ENCODE measurements at places on chromosomes 2 and 18.

GRCh38 chr2:164846276-164846675, 4.7 kb upstream of the COBLL1 start:
- no peak for DNase-seq

- no peak for DNase-seq
Observed at GRCh38 chr2:174763780-174764179, 492 bp downstream of the CHRNA1 start.

DNA sequence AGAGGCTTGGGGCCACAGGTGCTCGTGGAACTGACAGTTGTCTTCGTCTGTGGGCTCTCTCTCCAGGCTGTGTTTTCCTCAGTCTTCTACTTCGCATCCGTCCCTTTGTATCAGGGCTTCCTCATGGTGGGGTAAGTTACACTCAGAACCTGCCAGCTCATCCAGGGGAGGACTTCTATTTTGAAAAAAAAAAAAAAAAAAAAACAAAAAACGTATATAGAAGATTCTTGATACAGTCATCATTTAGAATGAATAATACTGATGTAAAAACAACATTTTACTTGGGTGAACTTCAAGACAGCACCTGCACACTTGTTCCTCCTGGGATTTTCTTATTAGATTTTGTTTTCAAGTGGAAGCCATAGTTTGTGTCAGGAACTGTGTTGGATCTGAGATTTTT, 47.7 kb upstream of the NFATC1 start:
- no peak for DNase-seq

DNA sequence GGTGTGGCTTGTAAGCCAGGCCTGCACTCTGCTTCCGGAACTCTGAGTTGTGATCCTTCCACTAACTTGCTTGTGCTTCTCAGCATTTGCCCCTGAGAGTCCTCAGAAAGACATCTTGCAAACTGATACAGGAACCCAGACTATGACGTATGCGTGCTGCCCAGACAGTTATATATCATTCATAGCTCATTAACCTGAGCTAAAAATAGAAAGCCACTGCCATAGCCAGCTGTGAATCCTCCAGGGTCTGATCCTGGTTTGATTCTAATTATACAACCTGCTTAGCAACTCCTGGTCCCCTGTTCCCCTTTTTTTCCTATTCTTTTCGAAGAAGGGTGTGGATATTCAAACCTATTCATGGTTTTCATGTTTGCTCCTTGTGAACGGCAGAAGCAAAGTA, 63.7 kb downstream of the MARCHF4 start:
- no peak for DNase-seq

DNA sequence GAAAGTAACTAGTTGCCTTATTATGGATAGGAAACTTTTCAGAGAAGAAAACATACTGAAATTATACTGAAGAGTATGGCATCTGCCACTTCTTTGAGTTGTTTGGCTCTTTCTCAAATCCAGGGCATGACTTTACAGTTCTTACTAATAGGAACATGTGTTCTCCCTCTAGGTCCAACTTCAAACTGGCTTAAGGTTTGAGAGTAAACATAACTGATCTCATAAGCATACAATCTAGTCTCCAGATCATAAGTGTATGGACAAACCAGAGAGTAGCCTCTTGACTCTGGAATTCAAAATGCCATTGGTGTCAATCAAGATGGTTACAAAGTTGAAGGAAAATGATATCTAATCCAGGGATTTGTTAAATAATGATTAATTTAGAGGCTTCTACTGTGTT, 101.5 kb downstream of the NYAP2 start:
- no peak for DNase-seq

GRCh38 chr2:219957820-219958219, 330.4 kb downstream of the SLC4A3 start:
- no peak for DNase-seq

GRCh38 chr2:158969715-158970240, 1.3 kb downstream of the TANC1 start:
- DNase-seq: peak; percentile 41

- DNase-seq: no peak
Observed at GRCh38 chr2:241906826-241907570, 37.5 kb downstream of the RTP5 start.

DNA sequence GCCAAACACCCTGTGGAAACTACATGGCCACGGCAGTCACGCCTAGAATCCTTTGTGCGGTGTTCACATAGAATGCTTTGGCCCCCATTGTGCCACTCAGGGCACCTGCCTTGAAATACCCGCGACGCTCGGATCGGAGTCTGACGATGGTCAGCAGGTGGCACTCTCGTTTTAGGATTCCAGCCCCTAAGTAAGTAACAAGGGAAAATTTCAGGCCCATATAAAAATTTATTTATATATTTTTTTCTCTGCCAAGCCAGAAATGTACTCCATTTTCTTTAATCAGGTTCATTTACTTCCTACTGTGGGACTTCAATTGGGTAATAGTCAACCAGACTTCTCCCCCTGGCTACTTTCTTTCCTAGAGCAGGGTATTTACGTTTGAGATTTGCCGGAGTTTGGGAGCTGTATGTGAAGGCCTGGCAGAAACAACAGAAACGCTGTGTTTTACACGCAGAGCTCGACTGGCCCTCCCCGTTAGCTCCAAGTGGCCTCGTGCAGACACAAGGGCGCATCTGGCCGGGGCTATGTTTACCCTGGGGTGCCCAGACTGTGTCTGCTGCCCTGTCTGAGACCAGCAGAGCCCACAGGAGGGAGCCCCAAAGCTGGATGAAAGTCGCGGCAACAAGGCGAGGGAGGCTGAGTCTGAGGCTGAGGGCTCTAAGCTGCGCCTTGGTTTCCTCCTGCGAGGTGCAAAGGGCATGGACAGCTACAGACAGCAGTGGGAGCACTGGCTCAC, 41.6 kb downstream of the LRRC30 start:
- peak; percentile 34 for DNase-seq

DNA sequence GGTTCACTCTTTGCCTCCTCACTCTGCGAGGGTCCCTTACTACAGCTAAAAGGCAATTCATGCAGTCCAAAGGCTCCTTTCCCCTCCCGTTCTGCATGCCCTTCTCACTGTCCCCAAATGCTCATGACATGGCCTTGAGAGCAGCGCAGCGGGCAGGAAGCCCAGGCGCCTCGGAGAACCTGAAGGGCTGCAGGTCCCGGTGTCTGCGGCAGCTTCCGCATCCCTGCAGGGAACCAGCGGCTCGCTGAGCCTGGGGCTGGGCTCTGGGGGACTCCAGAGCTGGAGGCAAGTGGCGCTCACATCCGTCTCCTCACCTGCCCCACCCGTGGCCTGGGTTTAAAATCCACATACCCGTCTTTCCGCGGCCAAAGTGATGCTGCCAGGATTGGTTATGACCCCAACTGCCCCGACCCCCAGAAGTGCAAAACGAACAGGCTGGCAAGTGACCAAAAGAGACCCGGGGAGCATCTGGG, 462 bp upstream of the CIDEA start:
- no peak for DNase-seq

DNA sequence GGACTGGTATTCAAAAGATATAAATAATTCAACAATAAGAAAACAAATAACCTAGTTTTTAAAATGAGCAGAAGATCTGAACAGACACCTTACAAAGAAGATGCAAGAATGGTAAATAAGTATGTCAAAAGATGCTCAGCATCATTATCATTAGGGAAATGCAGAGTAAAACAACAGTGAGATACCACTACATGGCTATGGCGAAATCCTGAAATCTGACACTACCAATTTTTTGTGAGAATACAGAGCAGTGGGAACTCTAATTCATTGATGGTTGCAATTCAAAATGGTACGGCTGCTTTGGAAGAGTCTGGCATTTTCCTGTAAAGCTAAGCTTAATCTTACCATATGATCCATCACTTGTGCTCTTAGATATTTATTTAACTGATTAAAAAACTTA, 151.8 kb downstream of the UBR3 start:
- no peak for DNase-seq

DNA sequence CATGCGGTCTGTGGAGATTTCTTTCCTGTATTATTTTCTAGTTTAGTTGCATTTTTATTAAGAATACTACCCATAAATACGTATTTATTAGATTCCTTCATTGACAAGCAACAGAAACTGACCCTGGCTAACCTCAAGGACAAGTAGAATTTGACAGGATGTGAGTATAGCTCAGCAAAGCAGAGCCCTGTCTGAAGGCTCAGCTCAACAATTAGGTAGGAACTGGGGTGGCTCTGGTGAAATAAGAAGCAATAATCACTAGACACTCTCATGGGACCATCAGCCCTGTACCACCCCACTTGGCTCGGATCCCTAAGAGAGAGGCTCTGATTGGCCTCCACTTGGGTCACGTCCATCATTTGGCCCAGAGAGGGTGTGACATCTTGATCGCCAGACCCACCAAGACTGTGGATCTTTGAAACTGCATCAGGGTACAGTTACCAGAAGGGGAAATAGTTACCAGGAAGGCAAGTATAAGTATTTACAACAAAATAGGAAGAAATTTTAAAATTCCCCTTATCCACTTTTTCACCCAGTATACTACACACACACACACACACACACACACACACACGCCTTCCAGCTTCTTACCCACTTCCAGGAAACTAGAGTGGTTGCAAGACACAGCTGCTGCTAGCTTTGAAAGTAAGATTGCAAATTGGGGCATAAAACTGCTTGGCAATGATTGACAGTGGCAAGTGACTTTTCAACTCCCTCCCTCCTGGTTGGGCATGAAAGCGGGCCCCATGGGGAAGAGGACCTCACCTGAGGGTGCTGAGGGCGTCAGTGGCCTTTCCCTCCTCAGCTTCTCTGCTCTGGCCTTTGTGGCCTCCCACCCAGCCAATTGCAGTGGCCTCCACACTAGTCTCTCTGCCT, 41.8 kb downstream of the KCTD18 start:
- DNase-seq: no peak

DNA sequence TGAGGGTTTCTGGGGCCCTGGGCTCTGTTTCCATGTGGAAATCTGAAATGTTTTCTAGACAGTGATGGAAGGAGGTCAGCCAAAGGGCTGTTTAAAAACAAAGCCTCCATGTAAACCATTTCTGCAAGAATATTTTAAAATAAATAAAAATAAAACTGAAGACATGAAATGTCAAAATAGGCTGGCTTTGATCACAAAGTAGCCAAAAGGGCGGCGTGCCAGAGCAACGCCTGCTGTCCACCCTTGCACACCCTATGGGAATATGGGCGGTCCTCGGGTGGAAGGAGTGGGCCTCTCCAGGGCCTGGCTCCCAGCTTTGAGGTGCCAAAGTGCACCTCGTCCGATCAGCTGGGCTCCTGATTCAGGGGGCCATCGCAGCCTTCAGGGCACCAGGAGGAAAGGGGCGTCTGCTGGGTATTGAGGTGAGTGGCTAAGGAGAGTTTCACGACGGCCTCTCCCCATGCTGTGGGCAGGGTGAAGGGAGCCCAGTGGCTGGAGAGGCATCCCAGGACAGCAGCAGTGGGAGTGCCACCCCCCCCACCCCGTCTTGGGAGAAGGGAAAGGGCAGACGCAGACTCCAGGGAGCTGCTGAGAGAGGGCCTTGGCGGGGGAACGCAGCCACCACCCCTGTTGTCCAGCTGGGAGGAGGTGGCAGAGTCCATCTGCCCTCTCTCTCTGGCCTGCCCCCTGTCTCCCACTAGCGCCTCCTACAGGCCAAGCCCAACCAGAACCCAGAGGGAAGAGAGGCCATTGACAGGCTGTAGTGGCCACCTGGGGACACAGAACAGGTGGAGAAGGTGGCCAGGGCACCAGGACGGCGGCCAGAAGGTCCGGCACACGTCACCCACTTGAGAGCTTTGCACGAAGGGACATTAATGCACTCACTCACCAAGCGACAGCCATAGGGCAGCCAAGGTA, 5.7 kb upstream of the ERFE start:
- no peak for DNase-seq

GRCh38 chr18:63427558-63427957, 5.3 kb upstream of the VPS4B start:
- no peak for DNase-seq

- DNase-seq: no peak
Observed at GRCh38 chr2:211035548-211036185, 479.3 kb downstream of the CPS1 start.

DNA sequence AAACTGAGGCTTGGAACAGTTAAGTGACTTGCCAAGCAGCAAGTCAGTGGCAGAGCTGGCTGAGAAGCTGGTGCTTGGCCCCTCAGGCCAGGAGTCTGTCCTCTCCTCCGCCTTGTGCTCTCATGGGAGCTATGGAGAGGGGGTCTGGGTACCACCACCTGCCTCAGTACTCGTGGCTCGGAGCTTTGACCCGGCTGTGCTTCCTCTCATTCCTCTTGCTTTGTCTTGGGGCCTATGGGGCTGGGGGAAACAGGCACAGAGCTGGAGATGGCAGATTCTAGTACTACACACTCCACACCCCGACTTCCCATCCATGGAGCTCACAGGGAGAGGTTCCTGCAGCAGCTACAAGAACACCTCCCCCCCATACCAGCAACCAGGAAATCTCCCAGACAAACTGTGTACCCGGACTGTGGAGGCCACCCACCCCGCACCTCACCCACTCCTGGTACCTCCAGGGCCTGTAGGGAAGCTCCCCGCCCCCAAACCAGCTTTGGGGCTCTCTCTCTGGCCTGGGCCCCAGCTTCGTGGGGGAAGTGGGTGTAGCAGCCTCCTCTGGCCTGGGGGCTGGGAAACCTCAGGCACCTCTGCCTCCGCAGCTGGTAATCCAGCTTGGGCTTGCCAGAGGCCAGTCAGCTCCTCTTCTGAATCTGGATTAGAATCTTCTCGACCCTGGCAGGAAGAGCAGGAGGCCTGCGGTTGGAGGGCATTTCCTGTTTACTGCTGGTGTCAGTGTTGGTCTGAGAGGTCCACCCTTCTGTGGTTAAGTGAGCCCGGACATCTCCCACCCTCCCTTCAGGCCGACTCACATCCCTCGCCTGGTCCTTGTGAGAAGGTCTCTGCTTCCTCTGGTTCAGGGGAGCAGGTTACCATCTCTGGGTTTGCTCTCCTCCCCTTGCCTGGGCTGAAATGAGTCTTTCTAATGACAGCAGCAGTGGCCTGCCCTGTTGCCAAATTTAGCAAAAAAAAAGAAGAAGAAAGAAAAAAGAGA, 22.3 kb upstream of the RHOB start:
- no peak for DNase-seq

DNA sequence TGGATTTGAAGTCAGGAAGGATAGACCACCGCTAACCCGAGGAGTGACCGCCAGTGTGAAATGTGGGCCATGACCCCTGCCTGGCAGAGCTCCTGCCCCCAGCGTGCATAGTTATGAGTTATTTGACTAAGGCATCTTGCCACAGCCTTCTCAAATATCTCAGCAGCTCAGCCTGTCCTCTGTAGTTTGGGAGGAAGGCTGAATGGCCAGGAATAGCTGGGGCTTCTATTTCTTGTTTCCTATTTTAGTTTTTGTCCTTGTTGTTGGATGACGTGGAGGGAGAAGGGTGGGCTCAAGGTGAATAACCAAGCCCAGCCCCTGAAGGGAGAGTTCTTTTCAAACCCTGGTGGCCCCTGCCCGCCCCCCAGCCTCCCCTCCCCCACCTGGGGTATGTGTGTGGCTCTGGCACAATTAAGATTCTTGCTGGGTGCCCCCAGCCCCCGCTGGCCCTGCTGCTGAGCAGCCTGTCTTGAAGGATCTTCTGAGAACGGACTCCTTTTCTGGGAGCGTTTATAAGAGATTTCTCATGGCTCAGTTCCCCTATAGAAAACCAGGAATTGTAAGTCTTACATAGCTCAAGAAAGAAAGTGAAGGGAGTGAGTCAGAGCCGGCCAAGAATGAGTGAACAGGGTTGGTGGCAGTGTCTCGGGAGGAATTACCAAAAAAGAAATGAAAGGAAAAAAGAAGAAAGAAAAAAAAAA, 157.4 kb downstream of the GLI2 start:
- DNase-seq: no peak

Data from substantia nigra (tissue), 51 donors.